Hair follicular keratinocyte (primary cell): ENCODE measurements at places on chromosomes 6 and 20. TPM values are rescaled to one million over a fixed set of nuclear protein-coding genes. Genes with fewer than 3 reads are reported as not detected.

The DPPA5 gene
- total RNA-seq: not detected in 2 replicates

The SIRPD gene
- not detected in 2 replicates for total RNA-seq

The MYBL2 gene
- total RNA-seq: 9.9 and 59.2 TPM in 2 replicates

The C6orf118 gene
- not detected in 2 replicates for total RNA-seq

The RWDD2A gene
- total RNA-seq: 0.72 and 1.8 TPM in 2 replicates

The MYL9 gene
- total RNA-seq: 2.7 and 8.3 TPM in 2 replicates

The RIMS4 gene
- total RNA-seq: not detected in 2 replicates

The SEL1L2 gene
- not detected in 2 replicates for total RNA-seq

The CTSZ gene
- 123 and 138 TPM in 2 replicates for total RNA-seq

The MACROD2 gene
- 0.16 and 0.76 TPM in 2 replicates for total RNA-seq

The GLP1R gene
- total RNA-seq: not detected in 2 replicates

The TUBE1 gene
- total RNA-seq: 15.8 and 19.9 TPM in 2 replicates

The TP53TG5 gene
- total RNA-seq: not detected in 2 replicates

The ZC2HC1B gene
- total RNA-seq: not detected in 2 replicates

The OGFR gene
- 35.0 and 36.6 TPM in 2 replicates for total RNA-seq
